ENCODE measurements at places on chromosomes 2 and 18. TPM values are rescaled to one million over a fixed set of nuclear protein-coding genes. Genes with fewer than 3 reads are reported as not detected.

DNA sequence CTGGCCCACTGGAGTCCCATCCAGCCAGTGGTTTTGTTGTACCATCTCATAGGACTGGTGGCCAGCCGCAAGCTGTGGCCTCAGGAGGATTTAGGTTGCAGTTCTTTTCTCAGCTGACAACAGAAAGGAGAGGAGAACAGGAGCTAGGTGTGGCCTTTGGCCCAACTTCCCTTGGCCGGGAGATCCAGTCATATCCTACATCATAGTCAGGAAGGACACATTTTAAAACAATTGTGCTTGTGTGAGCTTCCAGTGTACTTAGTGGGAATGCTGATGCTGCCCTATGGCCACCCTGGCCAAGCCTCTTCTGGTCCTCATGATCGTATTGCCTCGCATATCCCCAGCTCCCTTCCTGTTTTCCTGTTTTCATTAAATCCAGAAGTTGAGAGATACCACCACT lies 98.1 kb downstream of the WDSUB1 start:
- H3K4me3 ChIP-seq: no peak overlapping the region
- no peaks in the 10 kb centered on the region for H3K4me1 ChIP-seq
- no peaks in the 10 kb centered on the region for H3K27me3 ChIP-seq

Gene UGT1A10
- polyA plus RNA-seq: not detected

DNA sequence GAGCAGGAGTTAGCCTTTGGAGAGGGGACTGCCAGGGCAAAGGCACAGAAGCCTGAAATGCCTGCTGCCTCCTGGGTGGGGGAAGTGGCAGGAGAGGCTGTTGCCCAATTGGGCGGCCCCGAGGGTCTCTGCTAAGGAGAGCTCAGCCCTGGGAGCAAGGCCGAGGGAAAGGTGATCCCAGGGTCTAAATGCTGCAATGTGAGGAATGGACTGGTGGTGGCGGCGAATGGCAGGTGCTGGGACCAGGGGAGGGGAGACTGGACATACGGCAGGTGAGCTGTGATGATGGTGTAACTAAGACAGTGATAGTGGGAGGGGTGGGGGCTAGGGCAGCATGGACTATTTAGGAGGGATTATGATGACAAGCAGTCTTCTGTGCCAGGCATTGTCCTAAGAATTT lies 104.0 kb downstream of the DYSF start:
- H3K4me3 ChIP-seq: no peak overlapping the region
- DNase-seq: no peak
- no peaks in the 10 kb centered on the region for H3K27me3 ChIP-seq
- no peaks in the 10 kb centered on the region for H3K36me3 ChIP-seq
- no peak overlapping the region for H3K27ac ChIP-seq

DNA sequence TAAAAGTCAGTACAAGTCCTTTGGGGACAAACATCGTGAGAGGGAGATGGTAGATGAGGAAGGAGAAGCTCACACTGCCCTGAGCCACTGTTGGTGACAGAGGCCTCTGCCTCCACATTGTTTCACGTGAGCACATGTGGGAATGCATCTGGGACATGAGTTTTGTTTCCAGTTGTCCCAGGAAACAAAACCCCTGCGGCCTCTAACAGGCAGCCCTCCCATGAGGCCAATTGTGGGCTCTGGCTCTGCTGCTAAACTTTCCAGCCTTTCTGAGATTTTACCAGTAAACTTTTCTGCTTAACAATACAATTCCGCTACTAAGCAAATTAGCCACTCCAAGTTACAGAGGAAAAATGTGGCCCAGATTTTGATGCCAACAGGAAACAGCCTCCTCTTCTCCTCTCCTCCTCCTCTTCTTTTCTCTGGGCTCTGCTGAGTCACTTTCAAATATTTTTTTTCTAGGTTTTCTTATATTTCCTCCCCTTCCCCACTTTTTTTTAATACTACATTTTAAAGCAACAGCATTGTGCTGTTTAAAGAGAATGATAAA lies 23.4 kb upstream of the LRRC30 start:
- no peak overlapping the region for H3K27ac ChIP-seq
- no peaks in the 10 kb centered on the region for H3K27me3 ChIP-seq
- peaks cover 2% of the 10 kb centered on the region for H3K4me1 ChIP-seq
- DNase-seq: no peak
- H3K36me3 ChIP-seq: no peaks in the 10 kb centered on the region
- no peak overlapping the region for H3K4me3 ChIP-seq

DNA sequence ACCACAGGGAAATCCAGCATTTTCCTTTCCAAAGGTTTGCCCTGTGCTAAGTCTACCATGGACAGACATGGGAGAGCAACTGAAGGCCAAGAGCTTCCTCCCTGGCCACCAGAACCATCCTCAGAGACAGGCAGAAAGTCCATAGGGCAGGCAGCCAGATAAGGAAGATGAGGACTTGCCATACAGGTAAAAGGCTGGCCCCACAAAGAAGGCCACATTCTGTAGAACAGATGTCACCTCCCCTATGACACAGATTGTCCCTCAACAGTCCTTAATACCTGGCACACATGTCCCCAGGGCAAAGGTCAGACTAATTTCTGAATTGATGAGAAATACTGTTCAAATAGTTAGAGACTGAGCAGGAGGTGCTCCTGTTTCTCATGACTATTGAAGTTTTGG lies 52.0 kb downstream of the FECH start:
- no peak overlapping the region for H3K4me3 ChIP-seq
- H3K27ac ChIP-seq: no peak overlapping the region
- H3K4me1 ChIP-seq: no peaks in the 10 kb centered on the region
- DNase-seq: no peak
- no peaks in the 10 kb centered on the region for H3K36me3 ChIP-seq
- no peaks in the 10 kb centered on the region for H3K27me3 ChIP-seq

Gene NYAP2
- polyA plus RNA-seq: not detected

DNA sequence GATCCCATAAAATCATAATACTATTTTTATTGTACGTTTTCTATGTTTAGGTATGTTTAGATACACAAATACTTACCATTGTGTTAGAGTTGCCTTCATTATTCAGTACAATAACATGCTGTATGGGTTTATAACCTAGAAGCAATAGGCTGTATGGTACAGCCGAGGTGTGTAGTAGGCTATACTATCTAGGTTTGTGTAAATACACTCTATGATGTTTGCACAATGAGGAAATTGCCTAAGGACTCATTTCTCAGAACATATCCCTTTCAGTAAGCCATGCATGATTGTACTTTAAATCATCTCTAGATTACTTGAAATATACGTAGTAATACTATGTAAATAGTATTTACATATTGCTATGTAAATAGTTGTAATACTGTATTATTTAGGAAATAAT lies 156.7 kb downstream of the CDCA7 start:
- DNase-seq: no peak
- no peak overlapping the region for H3K4me3 ChIP-seq
- H3K4me1 ChIP-seq: no peaks in the 10 kb centered on the region
- no peaks in the 10 kb centered on the region for H3K36me3 ChIP-seq
- H3K27ac ChIP-seq: no peak overlapping the region
- no peaks in the 10 kb centered on the region for H3K27me3 ChIP-seq

All from ovary (tissue), 10 donors.